ENCODE measurements at places on chromosomes 4 and X.

DNA sequence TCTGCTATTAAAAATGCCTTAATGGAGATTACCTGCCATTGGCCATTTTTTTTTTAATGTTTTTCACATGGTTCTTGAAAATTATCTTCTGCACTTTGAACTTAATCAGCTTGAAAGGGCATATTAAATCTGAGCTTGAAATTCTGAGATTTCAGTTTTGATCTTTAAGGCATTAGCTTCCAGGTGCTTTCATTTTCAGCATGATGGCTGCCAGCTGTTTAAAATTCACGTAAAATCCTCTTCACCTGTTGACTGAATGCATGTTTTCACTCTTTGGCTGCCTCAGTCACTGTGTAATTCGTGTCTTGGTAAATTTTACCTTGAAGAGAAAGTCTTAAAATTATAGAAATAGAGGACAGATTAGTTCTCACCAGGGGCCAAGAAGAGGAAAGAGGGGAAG lies 39.6 kb downstream of the SMAD1 start:
- no peak for DNase-seq

DNA sequence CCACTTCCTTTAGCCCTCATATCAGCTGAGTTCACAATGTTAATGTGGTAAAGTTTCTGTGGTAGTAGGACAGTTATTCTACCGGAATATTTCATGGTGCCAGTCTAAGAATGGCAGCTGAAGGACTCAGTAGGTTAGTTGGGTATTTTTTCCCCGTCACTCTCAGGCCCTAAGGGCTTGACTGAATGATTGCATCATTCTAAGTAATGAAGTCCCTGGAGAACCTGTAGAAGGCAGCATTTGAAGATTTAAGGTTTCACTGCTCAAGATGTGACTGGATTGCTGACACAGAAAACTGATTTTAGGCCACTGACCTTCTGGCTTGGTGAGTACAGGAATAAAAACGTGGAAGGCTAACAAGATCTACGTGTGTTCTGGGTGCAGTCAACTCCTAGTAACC lies 657.3 kb downstream of the PCDH19 start:
- no peak for DNase-seq

DNA sequence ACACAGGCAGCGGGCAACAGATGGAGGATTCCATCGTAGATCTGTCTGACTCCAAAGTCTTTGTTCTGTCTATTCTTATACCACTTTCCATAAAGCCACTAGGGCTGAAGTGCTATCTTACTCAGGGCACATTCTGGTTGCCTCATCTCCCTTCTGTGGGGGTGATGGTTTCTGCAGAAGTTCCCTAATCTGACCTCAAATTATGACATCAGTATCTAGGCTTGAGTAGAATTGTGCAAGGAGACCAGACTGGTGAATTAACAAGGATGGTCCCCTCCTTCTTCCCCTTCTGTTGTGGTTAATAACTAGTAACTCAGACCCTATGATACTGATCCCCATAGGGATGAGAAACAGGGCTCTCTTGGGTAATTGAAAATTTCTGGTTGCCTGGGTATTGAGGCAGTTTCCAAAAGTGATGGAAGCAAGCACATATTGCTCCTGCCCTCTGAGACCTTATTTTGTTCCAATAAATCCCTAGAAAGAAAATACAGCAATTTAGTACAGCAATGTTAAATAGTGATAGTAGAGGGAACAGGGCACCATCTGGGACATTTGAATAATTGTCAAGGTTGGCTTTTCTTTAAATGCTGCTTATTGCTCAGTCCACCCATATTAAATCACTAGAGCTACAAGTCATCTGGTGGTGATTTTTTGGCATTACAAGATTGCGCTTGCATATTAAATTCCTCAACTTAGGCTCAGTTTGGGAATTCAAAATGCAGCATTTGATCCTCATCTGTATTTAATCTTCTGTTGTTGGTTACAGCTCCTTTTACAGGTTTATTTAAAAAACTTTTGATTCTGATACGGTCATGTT lies 57.3 kb upstream of the AP1S2 start:
- no peak for DNase-seq

DNA sequence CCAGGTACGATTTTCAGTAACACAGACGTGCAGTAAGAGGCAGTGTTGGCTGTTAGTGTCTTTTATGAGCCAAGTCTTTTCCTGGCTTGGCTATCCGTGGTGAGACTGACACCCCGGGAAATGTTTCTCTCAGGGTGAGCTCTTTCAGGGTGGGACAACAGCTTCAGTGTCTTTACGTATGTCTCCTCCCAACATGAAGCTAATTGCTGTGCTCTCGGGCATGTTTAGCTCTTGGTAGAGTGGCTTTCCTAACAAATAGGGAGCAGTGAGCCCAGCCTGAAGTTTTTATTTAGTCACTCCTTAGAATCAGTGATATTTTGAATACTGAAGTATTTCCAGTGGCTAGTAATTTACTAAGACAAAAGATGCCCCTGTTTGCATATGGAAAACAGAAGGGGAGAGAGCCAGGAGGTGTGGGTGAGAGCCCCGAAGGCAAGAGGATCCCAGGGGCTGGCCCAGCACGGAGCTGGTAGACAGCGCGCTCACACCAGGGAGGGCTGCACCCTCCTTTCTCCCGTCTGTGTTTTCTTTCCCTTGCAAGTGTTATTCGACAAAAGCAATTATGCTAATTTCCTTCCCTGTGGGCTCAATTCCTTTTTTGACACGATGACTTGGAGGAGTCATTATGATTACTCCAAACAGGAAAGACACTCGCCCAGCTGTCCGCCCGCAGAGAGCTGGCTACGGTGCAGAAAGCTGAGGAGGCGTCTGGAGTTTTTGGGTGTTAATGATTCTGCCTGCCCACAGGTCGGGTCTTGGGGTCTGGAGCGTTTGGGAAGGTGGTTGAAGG lies 47.7 kb downstream of the PDGFRA start:
- no peak for DNase-seq

GRCh38 chr4:36614011-36614410 lies 332.6 kb downstream of the DTHD1 start:
- DNase-seq: no peak

DNA sequence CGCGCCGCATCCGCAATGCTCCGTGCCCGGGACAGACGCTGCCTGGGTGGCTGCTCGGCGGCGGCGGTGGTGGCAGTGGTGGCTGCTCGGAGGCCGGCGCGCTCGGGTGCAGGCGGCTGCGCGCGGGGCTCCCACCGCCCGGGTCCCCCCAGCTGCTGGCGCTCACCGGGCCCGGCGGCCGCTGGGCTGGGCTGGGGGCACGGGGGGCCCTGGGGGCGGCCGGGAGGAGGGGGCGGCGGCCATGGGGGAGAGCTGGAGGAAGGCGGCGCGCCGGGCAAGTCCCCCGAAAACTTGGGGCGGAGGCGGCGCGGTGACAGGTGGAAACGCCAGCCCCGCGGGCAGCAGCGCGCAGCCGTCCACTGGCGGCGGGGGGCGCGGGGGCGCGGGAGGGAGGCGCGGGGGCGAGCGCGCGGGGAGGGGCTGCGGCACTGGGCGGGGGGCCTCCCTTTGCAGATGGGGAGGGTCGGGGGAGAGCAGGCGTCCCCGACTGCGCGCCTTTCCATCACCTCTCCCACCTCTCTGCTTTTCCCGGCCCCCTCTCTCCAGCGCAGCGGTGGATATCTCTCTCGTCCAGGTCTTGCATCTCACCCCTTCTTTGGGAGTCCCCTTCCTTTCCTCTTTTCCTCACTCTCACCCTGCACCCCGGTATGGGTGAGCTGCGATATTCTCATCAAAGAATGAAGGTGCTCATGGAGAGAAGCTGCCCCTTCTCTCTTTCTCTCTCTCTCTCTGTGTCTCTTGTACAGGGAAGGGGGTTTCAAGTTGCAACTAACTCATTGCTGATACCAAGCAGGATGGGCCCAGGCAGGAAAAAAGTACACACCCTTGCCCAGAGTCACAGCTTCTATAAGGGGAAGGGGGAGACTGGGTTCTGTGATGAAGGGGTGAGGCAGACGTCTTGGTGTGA lies 83.7 kb upstream of the DHRSX start:
- no peak for DNase-seq

All from NCI-H82 (cell line).